ENCODE measurements at places on chromosomes 6 and 20.

DNA sequence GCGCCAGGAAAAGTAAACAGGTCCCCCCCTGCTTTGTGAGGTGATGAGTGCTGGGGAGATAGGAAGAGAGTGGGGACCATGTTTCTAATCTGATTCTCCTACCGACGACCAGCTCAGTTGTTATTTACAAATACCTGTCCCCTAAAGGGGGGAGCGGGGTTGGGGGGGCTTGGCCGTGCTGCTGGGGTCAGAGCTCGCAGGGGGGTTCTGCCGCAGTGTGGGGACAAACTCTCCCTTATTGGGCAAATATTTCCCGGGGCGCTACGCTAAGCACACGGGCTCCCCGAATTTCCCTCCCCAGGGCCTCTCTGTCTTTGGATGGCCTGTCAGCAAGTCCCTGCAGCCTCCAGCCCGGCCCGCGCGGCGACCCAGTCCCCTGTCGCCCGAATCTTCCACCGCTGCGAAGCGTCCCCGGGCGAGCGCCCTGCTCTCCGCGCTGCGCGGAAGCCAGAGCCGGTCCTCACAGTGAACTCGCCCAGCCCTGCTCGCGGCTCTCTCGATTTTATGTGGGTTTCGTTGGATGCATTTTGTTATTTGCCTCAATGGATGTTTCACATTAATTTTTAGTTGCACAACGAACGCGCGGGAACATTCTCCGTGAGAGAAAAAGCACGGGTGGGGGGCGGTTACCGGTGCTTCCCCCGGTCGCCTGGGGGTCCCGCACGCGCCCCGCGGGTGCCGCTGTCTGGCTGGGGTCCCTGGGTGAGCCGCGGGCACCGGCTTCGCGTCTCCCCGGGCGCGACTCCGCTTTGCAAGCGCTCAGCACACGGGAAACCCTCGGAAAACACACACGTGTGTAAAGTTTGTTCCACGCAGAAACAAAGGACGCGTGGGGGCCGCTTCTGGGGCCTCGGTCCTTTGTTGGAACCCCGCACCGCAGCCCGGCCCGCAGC lies 1.5 kb upstream of the STX16 start:
- DNase-seq: no peak

- no peak for DNase-seq
These were observed 126.5 kb downstream of the AFG1L start for GRCh38 chr6:108421366-108421765.

DNA sequence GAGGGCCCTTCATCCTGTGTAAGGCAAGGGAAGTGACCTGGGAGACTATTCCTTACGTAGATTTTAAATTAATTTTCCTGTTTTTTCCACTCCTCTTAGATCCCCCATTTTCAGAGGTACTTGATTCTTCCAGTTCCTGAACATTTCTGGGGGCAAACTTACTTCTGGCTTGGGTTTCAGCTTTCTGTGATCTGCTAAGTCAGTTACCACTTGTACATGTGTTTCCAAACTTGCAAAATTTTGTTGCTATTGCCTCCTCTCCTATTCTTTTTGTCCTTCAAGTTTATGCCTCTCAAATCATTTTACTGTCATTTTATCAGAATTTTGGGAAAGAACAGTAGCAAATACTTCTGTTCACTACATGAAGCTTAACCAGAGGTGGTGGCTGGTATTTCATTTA lies 81.2 kb downstream of the QRSL1 start:
- no peak for DNase-seq

DNA sequence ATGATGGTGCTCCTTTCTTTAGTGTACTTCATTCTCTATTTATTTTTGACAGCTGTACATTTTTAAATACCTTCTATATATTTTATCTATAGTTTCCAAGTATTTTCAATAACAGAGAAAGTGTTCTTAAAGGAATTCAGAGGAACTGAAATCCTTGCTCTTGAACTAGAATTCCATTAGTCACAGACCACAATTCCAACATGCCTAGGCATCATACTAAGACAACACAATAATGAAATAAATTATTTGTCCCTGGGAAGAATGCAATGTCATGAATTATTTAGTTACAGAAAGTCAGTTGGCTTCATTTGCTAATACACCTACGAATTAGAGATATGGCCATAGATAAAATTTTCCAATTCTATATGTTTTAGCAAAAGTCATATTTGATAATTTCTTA lies 671.2 kb downstream of the EPHA7 start:
- no peak for DNase-seq

- no peak for DNase-seq
These were observed 5.8 kb downstream of the KIAA0319 start for GRCh38 chr6:24640166-24640565.

DNA sequence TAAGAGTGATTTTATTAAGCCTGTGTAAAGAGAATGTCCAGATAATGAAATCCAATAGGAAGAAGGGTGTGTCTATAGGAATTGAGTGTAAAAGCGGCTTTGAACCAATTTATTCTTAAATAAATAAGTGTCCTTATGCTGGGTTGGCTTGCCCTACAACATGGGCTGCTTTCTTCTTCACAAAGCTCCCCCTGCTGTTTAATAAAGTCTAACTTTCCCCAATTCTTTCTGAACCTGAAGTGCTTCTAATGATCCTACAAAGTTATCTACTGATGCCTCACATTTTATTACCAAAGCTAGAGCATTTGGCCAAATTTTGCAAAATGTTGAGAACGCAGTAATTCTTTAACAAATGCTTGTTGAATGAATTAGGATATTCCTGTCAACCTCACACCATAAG lies 36.3 kb upstream of the SIRT5 start:
- DNase-seq: peak; percentile 30

DNA sequence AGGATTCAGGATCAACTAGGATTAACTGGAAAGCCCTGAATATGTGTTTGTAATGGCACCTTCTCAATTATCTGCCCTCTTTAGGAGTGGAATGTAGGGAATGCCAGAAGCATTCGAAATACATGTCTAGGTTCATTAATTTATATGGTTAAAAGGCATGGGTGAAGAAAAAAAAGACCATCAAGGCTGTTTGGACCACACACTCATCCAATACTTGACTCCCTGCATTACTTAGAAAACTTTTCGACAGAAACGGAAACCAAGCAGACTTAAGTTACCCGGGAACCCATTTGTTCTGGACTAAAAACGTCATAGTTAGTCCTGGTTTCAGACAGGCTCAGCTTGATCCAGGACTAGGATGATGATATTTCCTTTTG lies 33.2 kb downstream of the SLC2A10 start:
- DNase-seq: no peak

GRCh38 chr20:31475472-31476293 lies 595 bp downstream of the REM1 start:
- no peak for DNase-seq

DNA sequence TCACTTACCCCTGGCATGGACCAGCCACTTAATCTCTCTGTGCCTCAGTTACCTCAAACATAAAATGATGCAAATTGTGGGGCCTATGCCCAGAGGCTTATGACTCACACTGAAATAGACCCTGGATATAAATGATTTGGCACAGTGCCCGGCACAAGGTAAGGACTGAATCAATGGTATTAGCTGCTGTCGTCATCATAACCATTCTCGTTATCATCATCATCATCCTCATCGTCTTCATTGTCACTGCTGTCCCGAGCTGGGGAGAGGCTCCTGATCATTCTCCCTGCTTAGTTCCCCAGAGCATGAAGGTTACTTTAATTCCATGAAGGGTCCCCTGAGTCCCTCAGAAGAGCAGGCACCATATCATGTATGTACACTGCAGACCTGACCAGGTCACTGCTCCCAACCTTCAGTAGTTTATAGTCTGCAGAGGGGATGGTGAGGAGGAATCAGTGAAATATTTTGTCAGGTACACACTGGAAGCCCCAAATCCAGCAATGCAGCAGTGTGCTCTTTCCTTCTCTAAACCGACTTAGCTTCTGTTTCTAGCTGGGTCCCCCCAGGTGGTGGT lies 149.3 kb downstream of the TAF4 start:
- no peak for DNase-seq

GRCh38 chr6:16413399-16413798 lies 175.0 kb downstream of the GMPR start:
- no peak for DNase-seq

- no peak for DNase-seq
These were observed 267.0 kb downstream of the TAF4 start for GRCh38 chr20:61798632-61799031.

GRCh38 chr20:17862171-17862570 lies 106.4 kb downstream of the SNX5 start:
- no peak for DNase-seq

GRCh38 chr6:136739501-136739900 lies 52.8 kb downstream of the MAP3K5 start:
- DNase-seq: no peak

- no peak for DNase-seq
These were observed 48.8 kb downstream of the DST start for GRCh38 chr6:56593801-56594318.

DNA sequence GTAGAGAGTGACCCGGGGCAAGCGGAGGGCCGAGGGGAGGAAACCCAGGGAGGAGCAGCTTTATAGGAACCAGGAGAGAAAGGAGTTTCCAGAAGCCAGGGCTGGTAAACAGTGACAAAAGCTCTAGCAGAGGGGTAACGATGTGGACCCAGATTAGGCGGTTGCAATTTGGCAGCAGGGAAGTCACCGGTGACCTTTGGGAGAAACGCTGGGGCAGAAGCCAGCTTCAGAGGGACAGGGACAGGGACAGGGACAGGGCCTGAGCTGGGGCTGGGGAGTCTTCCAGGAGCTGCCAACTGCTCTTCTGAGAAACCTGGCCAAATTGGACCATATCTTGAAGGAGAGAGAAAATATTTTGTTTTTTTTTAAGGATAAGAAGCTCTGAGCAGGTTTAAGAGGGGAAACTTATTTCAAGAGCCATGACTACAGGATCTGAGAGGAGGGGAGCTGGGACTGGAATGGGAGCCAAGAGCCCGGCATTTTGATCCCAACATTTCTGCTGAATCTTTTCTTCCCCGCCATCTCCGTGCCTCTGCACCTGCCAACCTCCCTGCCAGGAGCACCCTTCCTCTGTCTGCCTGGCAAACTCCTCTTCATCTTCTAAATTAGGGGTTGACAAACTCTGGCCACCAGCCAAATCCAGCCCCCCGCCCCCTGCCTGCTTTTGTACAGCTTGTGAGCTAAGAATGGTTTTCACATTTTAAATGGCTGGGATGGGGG lies 22.6 kb upstream of the PREX1 start:
- DNase-seq: no peak

DNA sequence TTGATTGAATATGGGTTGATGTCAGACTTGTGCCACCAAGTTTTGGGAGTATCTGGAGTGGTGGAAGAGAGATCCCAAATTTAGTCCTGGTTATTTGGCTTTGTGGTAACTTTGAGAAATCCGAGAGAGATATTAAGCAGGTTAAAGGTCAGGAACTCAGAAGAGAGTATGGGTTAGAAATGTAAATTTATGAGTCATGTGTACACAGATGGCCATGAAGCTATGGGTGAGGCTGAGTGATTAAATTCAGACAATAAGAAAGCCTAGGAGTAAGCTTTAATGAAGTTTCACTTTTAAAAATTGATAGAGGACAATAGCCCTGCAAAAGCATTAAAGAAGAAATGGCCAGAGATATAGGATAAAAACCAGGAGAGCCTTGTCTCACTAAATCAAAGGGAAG lies 14.3 kb downstream of the RIMS1 start:
- no peak for DNase-seq

- DNase-seq: no peak
These were observed 26.9 kb downstream of the RBM38 start for GRCh38 chr20:57417830-57418780.

DNA sequence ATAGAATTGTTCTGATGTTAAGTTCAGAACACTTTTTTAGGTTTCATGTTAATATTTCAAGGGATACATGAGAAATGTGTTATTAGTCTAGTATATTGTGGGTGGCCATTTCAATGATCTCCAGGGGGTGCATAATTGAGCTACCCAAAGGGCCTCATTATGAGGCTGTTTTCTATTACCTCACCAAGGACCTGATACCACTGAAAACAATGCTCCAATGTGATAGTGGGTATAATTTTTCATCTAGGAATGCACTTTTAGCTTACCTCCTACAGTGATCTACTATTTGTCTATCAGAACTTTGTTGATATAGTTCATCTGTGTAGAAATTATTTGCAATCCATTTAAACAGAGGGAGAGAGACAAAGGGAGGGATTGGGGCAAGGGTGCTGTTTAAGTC lies 106.8 kb upstream of the HS3ST5 start:
- no peak for DNase-seq

- DNase-seq: peak; percentile 27
These were observed 984 bp downstream of the VARS2 start for GRCh38 chr6:30914854-30915590.

- peak; percentile 1 for DNase-seq
These were observed 233.2 kb upstream of the SYNDIG1 start for GRCh38 chr20:24236201-24236600.

- no peak for DNase-seq
These were observed 110.0 kb upstream of the RIN2 start for GRCh38 chr20:19648024-19648423.

DNA sequence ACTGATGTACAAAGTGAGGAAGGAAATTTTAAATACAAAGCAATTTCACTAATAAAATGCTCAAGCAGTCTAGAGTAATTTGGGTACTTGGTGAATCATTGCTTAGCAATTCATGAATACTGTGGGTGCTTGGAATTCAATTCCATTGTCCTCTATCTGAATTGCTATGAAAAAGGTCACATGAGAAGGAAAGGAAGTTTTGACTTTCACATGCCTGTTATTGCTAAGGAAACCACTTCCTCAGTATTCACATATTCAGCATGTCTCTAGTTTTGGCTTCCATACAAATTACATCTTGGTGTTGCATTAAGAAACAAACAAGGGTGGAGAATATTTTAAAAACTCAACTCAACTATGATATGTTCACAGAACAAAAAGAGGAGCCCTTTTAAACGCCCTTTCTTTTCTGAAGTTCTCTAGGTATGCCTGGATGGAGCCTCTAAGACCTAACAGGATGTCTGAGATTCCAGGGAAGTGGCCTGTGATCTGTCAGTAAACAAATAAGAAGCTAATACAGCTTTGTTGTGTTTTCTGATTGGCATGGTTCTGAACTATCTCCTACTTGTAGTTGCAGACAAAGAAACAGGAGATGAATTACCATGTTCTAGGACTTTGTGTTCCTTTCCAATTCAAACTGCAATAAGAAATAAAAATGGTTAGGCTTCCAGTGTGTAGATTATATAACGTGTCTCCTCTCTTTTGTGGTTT lies 190.4 kb downstream of the OGFRL1 start:
- peak; percentile 34 for DNase-seq

DNA sequence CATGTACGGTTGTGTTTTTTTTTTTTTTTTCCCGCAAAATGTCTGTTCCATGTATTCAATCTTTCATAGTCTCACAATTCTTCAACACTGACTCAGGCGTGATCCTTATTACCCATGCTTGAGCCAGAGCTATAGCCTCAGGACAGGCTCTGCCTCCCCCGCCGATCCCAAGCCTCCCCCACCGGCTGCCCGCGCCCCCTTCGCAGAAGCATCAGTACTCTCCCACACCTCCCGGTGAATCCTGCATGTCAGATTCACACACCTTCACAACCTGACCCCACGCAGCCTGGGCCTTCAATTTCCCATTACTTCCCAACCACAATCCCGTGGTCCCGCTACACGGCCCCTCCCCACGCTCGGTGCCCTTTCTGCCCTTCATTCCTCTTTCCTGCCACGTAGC lies 401.5 kb upstream of the JARID2 start:
- no peak for DNase-seq
